ENCODE measurements at places on chromosomes 6 and 20. TPM values are rescaled to one million over a fixed set of nuclear protein-coding genes. Genes with fewer than 3 reads are reported as not detected.
A peak's percentile ranks its signal among the peaks of the same experiment; 100 is the strongest.

Gene ZSCAN31
- total RNA-seq = 182 TPM

- DNase-seq = no peak
Measured at GRCh38 chr6:55775029-55775318, 100.4 kb downstream of the BMP5 start.

DNA sequence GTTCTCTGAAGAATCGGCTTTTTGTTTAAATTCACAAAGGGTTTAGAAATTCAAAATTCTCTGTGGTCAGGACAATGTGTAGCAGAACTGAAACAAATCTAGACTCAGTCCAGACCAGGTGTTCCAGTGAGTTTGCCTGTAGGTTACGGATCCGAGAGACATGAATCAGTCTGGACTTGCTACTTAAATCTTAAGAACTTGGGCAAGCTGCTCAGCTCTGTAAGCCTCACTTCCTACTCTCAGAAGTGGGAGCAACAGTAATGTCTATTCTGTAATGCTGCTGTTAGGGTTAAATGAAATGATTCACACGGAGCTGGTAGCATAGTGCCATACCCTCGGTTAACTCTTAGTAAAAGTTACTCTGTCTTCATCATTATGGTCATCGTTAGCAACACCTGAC, 37.7 kb downstream of the HECA start:
- no peak for DNase-seq

GRCh38 chr6:158737082-158737709, 82.0 kb downstream of the EZR start:
- DNase-seq = no peak

Gene CRISP1
- total RNA-seq = not detected

DNA sequence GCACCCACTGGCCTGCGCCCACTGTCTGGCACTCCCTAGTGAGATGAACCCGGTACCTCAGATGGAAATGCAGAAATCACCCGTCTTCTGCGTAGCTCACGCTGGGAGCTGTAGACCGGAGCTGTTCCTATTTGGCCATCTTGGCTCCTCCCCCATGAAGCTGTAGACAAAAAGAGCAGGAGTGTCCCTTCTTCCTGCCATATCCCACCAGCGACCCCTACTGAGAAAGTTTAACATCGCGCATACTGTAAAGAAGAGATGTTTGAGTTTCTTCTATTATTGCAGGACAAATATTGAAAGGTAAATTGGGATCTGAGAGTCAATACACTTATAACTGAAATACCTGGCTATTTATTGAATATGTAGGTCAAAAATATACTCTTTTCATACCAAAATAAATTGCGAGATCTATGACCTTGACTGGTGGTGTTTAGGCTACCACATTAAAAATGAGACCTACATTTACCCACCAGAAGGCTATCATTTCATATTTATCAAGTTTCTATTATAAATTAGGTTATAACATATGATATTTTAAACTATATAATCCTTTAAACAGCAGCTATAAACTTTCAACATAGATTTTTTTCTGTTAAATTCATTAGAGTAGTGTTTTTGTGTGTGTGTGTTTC, 586.3 kb downstream of the HTR1B start:
- DNase-seq = peak; percentile 83

DNA sequence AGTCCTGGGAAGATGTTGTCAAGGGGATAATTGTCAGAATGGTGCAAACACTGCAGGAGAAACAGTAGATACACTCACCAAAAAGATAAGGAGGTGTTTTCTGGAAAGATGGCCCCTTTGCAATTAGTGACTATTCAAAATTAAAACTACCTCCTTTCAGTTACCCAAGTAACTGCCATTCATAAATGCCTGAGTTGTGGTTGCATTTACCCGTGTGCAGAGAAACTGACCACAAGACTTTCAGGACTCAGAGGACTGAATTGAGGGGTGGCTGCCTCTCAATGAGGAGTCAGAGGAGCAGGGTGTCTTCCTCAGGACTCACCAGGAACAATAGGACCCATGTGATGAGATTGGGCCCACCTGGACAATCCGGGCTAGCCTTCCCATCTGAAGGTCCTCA, 39.0 kb downstream of the GCM1 start:
- DNase-seq = no peak

GRCh38 chr6:96911171-96911570, 13.4 kb upstream of the KLHL32 start:
- DNase-seq = no peak

Gene ATXN1
- total RNA-seq = 18.9 TPM

All from H4 (cell line).